Caudate nucleus (tissue), 63 donors: ENCODE measurements at places on chromosomes 4 and X.

DNA sequence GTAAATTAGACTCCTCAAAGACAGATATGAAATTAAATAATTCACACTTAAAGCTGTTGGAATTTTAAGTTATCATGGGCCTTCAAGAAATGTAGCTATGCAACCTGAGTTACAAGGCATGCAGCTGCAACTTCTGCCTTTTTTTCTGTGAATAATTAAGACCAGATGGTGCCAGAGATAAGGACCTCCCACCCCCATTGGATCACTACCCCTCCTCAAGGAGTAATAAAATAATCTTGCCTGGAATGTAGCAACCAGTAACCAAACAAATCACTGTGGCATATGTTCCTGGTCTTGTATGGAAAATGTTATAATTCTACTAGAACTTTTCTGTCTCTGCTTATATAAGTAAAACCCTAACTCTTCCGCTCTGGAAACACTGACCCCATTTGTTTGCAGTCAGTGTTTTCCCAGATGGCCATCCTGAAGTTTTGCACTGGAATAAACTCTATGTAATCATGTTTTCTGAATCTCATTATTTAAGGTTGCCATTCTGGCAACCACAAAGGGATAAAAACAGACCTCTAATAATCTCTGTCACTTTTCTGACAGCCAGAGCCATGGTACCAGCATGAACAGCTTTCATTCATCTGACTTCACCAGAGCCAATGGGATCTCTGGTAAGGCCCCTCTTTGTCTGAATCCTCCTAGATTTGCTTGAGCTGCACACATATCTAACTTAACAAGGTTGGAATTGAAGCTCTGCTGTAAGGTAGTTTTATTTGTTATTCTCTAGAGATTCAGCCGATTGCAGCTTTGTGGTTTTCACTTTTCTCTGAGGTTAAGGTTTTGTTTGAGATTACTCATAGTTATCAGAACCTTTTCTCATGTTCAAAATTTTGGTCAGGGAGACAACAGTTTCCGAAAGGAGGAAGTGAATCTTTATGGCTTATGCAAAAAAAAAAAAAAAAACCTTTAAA is 274.6 kb downstream of the NAF1 start:
- no peak for DNase-seq

DNA sequence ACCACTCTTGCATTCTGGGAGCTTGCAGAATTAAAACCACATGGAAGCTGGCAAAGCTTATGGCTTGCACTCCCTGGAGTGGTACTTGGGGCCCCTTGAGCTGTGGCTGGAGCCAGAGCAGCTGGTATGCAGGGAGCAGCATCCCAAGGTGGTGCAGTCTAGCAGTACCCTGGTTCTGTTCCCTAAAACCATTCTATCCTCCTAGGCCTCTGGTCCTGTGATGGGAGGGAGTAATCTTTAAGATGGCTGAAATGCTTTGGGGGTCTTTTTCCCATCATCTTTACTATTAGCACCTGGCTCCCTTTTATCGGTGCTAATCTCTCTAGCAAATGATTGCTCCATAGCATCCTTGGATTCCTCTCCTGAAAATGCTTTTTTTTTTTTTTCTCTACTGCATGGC is 56.1 kb downstream of the MAGEB17 start:
- no peak for DNase-seq

GRCh38 chrX:151099001-151099400 is 77.4 kb upstream of the GPR50 start:
- DNase-seq, result no peak

DNA sequence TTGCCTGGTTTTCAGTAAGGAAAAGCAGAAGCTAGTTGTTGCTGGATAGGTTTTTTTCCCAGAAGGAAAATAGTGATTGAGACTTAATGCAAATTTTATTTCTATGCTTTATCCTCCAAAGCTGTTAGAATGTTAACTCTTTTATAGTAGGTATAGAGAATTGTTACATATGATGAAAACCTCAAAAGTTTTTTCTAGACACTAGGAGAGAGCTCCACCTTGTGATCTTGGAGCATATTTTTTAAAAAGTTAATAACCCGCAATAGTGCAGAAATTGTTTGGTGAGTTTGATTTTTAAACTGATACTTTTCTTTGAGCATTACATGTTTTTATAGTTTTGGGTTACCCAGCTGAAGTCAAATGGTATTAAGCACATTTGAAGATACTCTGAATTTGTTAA is 56.5 kb downstream of the STAG2 start:
- DNase-seq, result no peak

DNA sequence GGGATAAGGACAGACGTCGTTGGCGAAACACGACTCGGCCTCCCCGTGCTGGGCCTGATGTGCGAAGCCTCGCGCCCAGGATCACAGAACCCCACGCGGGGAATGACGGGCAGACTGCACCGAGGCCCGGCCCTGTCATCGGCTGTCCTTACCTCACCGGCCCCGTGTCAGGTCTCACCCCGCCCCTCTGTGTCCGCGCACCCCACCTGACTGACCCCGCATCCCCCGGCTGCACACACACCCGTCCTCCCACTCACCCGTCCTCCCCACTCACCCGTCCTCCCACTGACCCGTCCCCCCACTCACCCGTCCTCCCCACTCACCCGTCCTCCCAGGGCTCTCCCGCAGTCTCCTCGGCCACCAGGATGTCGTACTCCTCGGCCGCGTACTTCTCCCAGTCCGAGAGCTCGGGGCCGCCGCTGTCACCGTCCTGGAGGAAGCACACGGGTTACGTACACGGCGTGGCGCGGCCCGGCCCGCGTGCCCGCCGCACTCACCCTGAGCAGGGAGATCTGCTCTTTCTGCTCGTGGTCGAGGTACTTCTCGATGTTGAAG is 19.8 kb upstream of the GTPBP6 start:
- DNase-seq, result no peak

DNA sequence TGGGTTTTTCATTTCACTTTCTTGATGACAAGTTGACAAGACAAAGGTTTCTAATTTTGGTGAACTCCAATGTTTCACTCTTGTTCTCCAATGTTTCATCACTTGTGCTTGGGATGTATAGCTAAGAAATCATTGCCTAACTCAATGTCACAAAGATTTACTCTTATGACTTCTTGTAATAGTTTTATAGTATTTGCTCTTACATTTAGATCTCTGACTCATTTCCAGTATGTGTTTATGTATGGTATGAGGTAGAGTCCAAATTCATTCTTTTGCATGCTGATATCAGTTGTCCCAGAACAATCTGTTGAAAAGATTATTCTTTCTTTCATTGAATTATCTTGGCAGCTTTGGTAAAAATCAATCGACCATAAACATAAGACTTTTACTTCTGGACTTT is 12.2 kb upstream of the NWD2 start:
- DNase-seq, result no peak

DNA sequence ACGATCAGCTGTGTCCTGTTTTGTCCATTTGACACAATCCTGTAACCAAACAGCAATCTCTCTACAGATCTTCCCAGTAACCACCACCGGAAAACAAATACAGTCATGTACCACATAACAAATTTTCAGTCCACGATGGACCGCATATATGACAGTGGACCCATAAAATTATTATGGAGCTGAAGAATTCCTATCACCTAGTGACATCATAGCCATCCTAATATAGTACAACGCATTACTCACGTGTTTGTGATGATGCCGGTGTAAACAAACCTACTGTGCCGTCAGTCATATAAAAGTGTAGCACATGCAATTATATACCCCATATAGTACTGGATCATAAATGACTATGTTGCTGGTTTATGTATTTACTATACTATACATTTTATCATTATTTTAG is 133.7 kb upstream of the EDNRA start:
- no peak for DNase-seq

DNA sequence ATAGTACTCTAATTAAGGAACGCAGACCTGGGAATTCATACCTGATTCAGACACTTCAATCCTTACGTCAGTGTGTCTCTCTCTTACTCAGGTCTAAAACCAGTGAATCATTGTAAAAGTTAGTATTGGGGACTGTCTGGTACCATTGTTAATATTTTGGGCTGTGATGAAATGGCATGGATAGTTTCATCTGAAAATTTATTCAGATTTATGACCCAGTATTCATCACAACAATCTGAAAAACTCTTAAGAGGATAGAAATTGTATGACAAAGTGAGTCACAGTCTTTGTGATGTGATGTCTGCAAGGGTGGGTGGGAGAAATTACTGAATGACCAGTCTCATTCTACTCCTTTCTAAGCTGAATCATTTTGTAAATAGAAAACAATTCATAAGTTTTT is 10.3 kb downstream of the FGF2 start:
- no peak for DNase-seq

DNA sequence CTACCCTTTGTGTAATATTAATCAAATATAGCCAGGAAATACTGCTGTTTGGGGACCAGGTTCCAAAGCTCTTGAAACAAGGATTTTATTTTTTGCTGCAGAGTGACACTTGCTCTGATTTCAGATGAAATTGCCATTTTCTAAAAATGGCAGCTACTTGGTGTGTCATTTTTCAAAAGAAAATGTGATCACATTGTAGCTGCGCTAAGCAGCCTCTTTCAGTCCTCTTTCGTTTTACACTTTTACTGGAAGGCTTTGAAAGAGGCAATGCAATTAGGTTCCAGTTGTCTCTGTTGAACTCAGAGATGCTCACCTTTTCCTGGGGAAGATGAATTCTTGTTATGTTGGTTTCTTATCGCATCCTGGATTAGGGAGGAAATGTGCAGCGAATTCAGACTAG is 85.1 kb downstream of the CT47B1 start:
- no peak for DNase-seq

- DNase-seq, result no peak
These were observed 225.6 kb upstream of the LCORL start for GRCh38 chr4:18247189-18247588.

GRCh38 chr4:120317713-120318112 is 251.1 kb upstream of the MAD2L1 start:
- no peak for DNase-seq

DNA sequence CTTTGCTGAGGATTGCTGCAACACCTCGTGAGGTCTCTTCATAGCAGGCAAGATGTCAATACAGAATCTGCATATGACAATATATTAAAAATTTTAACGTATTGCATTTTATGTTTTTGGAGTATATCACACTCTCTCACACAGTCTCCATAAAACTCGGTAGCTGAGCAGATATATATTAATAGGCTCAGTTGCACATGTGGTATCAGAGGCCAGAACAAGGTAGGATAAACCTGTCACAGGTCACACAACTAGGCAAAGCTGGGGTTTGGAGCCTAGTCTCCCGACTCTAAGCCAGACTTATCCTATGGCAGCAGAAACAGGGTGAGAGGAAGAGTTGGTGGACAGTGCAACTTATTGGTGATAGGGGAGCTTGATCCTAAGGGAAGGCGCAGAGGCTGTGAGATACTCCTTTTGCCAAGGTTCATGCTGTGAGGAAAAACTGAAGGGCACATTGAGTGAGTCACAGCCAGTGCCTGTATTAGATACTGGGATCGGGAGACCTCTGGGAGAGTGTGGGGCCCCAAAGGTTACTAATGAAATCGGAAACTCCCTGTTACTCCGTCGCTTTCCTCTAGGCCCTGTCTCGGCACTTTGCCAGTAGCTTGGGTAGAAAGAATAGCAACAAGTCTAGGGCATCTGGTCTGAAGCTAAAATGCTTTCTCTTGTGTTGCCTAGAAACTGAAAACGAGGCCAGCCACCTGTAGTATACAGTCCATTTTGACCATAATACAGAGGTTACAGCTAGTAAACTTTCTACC is 195.7 kb downstream of the ARHGAP10 start:
- no peak for DNase-seq

GRCh38 chr4:36078319-36078718 is 166.0 kb downstream of the ARAP2 start:
- DNase-seq, result no peak

DNA sequence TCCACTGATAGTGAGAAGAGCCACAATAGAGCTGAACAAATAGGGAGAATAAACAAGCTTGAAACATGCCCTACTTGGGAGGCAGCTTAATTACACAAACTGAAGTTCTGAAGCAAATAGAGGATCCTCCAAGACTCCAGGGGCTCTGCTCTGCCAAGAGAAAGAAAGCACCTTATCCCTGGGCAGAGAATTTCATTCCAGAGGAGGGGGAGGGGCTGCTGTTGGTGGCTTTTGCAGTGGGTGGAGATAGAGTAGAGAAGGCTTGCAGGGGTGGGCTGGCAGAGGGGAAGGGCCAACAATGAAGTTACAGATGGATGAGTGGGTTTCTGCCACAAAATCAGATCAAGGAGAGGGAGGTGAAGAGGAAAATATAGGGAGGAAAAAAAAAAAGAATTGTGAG is 1.0 kb upstream of the LPAR4 start:
- no peak for DNase-seq

DNA sequence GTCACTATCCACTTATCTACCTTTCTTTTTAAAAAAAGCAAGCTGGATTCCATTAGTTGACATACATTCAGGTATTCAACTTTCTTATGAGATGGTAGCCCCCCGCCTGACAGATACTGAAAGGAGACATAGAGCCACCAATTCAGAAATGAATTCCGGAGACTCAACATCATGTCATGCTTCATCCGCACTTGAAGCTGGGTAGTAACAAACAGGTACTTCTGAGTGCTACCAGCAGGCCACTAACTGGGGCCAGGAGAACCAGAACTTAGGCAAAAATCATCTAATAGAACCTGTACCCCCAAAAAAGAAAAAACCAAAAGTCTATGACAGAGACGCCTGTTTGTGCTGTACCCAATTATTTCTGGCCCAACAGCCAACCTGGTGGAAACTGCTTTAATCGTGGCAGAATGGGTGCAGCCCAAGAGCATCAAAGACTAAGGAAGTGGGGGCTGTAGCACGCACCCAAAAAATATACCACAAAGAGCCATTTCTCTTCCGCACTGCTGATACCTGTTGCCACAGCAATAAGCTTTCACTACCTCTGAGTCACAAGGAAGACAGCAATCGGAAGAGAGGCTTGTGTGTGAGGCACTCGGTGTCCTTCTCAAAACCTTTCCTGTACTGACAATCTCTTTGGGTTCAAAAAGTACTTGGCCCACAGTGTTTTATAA is 84.8 kb downstream of the AFAP1 start:
- DNase-seq, result no peak

- no peak for DNase-seq
These were observed 13.0 kb downstream of the TMEM164 start for GRCh38 chrX:110015915-110016314.

DNA sequence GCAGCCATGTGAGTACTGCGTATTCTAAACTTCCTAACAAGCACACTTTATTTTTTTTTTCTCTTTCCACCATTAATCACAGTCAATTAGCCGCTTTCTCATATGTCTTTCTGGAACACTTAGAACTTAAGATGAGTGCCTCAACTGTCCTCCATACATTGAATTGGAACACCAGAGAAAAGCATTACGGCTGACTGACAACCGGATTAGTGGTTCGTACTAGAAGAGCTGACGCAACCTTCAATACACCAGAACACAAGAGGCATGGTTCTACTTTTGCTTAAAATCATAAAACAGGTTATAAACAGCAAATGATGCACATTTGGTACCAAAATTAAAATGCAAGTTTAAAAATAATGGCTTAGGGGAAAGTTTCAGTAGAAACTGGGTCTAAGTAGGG is 3.3 kb downstream of the TMEM47 start:
- no peak for DNase-seq

DNA sequence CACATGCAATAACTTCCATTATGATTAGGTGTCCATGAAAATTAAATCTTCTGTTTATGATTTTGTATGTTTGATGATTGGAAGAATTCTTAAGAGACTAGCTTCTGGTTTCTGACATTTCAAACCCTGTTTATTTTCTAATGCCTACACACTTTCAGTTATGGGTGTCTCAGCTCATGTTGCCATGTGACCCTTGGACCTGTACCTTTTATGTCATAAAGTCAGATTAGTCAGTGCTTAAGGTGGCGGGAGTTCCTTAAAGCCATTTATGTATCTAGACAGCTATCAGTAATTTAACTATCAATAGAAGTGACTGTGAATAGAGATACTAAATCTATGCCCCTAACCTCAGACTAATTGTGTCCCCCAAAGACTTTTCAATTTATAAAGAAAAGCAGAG is 155.6 kb downstream of the GBA3 start:
- DNase-seq, result no peak
